ENCODE measurements at places on chromosomes 4 and X.
A peak's percentile ranks its signal among the peaks of the same experiment; 100 is the strongest.

GRCh38 chr4:106369456-106370060, 980 bp upstream of the GIMD1 start:
- DNase-seq = peak; percentile 68

DNA sequence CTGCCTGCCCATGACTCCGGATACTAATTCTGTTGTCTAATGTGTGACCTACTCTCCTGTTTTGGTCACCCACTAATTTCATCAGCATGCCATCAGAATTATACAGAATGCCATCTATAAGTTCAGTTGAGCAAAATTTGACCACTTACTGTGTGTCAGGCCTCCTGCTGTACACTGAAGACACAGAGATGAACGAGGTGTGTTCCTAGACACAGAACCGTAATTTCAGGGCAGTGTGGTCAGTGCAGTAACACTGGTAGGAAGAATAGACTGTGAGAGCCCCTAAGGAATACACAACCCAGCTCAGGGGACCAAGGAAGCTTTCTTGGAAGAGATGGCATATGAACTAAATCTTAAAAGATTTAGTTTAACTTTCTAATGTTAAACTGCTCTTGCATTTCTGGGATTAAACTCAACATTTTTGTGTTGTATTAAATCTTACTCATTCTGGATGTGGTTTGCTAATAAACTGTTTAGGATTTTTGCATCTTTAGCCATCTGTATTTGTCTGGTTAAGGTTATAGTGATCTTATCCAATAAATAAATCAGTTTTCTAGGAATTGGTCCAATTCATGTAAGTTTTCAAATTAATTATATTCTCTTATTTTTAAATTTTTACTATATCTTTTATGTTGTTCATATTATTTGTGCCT, 34.3 kb downstream of the KANTR start:
- DNase-seq = no peak

- peak; percentile 28 for DNase-seq
Observed at GRCh38 chrX:112941209-112941837, 100.7 kb upstream of the AMOT start.

DNA sequence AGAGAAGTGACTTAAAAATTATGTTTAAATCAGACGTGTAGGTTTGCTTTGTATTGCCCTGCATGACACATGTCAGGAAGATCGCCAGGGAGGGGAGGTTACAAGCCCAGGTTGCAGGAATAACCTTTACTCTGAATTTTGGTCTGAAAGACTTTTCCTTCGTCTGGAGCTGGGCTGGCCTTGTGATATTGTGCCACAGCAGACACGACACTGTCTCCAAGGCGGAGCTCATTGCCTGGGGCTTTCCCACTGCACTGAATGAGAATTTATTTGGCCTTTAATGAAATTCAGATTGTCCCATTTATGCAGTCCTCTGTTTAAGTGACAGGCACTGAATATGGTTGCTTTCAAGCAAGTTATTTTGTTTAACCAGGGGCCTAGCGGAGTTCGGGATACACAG, 45.1 kb downstream of the RHOH start:
- no peak for DNase-seq

- no peak for DNase-seq
Observed at GRCh38 chr4:168802222-168802621, 207.8 kb downstream of the CBR4 start.

GRCh38 chr4:6123976-6124375, 76.4 kb downstream of the JAKMIP1 start:
- DNase-seq = no peak

DNA sequence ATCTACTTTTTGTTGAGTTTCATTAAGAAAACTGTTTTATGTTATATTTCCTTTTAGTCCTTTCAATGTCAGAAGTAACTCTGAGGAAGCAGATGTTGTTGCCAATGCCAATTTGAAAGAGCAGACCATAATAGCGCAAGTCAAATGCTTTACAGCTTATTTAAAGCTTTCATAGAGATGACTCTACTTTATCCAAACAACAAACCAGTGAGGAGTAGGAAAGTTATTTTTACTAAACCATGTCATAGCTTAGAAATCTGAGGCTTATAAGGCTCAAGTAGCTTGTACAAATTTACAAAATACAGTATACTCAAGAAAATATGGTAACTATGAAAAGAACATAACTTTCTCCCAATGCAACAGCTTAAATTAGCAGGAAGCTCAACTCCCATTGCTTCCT, 40.1 kb upstream of the SPOCK3 start:
- no peak for DNase-seq
